Stimulated activated CD8-positive, alpha-beta memory T cell treated with anti-CD3 and anti-CD28 coated beads, Interleukin-7, amount 100 ng/mL, for 1 hour (primary cell): ENCODE measurements at places on chromosomes 2 and 18.

DNA sequence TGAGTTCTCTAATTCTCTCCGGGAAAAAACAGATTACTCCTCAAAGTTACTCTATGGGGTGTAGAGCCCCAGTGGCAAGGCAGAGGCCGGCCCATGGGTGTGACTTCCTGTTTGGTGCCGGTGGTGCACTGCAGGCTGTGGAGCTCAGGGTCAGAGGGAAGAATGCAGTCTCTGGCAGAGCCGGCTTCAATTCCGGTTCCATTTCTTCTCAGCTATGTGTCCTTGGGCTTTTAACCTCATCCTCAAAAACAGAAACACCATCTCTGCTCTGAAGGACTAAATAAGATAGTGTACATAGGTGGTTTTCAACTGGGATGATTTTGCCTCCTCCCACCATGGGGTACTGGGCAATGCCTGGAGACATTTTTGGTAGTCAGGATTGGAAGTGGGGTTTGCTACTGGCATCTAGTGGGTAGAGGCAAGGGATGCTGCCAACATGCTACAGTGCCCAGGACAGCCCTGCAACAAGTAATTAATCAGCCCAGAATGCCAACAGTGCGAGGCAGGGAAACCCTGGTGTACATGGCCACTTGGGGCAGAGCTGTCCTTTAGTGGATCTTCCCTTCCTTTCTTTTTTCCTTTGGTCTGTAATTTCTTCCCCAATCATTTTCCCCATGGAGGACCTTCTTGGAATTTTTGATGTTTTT lies 81.2 kb downstream of the INSIG2 start:
- DNase-seq: no peak

DNA sequence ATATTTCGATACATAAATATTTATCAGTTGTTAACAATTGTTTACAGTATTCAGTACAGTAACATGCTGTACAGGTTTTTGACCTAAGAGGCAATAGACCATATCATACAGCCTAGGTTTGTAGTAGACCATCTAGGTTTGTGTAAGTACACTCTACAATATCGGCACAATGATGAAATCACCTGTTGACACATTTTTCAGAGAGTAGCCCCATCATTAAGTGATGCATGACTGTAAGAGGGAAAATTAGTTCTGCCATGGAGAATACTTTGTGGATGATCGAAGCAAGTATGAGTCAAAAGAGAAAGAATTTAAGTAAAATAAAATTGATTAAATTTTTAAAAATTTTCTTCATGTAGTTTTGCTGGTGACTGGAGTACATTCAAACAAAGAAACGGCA lies 32.6 kb downstream of the VIT start:
- DNase-seq: no peak

DNA sequence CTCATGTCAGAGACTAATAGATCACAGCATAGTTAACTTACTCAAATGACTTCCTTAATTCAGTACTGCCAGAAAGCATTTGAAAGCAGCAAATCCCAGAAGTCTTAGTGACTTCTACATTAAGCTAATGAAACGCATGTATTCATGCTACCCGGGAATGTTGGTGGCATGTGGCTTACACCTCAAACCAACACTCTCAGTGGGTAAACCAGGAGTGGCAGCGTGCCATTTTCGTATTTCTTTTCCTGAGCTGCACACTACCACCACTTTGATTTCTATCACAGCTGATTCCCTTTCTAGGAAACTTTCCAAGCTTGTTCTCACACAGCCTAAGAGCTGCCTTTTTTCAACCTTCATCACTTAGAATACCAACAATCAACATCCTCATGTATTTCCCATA lies 646.6 kb downstream of the NRXN1 start:
- no peak for DNase-seq

DNA sequence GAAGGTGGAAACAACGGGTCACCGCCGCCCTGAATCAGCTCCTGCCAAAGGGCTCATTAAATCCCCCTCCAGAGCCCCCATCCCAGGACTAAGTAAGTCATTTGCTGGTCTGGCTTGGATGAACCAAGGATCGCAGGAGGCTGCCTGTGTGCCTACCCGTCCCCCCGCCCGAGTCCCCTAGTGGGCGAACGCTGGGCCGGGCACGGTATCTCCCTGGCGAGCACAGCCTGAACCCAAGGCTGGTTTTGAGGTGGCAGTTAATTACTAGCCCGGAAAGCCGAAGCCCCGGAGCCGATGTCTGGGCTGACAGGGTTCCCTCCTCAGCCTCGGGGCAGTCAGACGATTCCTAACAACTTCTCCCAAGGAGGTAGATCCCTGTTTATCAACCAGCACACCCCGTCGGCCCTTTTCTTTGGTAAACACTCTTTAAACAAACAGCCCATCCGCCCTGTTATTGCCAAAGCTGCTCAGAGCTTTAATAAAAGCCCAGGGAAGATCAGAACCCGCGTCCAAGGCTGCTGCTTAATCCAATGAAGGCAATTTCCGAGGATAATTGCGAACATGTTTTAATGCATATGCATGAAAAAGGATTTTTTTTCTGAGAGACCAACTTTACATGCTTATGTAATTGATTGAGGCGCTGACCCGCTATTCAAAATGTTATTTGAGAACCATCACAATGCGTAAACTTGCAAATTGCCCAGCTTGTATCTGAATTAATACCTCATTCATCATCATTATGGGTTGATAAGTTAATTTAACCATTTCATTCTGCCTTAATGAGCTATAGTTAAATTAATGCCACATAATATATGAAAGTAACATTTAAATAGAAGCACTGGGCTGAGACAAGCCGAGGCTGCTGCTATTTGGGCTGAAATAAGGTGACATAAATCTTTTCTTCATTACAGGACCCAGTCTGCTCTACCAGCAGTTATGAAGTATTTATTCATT lies 10.5 kb downstream of the EVX2 start:
- no peak for DNase-seq

GRCh38 chr2:85180322-85181133 lies 47.3 kb downstream of the TCF7L1 start:
- DNase-seq: no peak

GRCh38 chr18:59239642-59240041 lies 19.7 kb downstream of the GRP start:
- DNase-seq: no peak

DNA sequence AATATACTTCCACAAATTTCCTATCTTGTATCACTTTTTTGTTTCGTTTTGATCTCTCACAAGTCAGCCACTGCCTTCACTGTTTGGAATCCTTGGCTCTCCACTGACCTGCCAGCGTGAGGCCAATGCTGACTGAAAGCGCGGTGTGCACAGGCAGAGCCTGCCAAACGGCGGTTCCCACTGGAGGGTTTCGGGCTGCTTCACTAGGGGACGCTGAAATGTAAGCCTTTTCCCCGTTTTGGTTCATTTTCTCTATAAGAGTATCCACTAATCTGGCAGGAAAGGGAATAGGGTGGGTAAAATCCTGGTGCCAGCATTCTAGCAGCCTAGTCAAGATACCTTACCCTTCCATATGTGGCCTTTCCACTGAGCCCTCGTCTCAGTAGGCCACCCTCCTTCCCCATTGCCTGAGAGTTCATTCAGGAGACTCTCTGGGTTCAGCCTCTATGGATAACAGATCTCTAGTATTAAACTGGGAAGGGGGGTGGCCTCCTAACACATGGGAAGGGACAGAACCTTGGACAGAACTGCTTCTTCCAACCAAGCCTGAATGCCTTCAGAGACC lies 91.5 kb downstream of the DYM start:
- DNase-seq: no peak

DNA sequence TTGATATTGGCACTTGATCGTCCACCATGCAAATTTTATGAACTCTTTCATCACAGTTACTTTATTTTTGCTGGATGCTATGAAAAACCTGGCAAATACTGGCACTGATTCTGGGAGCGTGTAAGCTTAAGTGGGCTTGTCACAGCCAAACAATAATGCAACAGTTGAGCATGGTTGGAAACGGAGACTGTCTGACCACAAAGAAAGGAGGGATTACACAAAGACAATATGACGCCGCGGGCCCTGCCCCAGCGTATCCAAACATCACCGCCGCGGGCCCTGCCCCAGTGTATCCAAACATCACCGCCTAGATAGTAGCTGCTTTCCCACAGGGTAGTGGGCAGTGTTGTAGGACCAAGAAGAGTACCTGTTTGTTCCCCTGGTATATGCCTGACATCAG lies 135.9 kb downstream of the PRPF40A start:
- no peak for DNase-seq

DNA sequence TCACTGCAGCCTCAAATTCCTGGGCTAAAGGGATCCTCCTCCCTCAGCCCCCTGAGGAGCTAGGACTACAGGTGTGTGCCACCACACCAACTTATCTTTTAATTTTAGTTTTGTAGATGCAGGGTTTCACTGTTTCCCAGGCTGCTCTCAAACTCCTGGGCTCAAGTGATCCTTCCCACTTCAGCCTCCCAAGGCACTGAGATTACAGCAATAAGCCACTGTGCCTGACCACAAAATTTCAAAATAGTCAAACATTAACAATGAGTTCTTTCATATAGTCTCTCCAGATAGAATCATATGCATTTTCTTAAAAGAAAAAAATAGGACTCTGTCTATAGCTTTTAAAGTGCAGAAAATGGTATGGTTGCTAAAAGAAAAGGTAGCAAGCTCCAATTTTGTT lies 24.9 kb upstream of the PID1 start:
- no peak for DNase-seq

DNA sequence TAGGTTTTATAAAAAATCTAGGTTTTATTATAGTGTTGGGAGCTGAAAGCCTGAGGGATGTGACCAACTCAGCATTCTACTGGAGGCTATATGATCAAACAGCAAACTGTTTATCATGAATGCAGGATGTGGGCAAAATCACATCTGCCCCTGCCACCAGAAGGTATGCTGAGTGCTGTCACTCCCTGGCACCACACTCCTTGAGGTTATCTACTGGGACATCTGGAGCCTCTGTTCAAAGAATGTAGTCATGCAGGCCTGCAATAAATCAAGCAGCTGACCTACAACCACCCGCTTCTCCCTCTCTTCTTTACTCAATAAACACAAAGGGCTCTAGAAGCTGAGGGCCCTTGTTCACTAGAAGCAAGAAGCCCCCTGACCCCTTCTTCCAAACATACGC lies 328.4 kb upstream of the DDX18 start:
- no peak for DNase-seq

DNA sequence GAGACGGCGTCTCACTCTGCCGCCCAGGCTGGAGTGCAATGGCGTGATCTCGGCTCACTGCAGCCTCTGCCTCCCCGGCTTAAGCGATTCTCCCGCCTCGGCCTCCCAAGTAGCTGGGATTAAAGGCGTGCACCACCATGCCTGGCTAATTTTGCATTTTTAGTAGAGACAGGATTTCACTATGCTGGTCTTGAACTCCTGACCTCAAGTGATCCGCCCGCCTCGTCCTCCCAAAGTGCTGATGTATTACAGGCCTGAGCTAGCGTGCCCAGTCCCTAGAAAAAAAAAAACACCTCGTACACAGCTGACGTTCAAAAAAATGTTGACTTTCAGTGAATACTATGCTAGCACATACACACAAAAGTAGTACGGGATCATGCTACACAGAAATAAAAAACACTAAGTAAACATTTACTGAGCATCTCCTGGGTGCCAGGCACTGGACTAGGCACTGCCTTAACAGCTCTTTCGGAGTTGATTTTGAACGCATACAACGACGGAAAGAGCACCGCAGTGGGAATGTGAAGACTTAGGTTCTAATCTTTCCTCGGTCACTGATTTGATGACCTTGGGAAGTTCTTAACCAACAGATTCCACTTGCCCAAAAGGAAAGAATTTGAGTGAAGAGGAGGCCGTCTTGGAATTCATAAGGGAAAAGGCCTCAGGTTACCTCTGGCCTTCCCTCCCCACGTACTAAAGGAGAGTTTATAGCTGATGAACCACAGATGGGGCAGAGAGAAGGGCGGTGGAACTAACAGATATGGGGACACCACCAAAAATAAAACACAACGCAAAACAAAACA lies 1.1 kb downstream of the DNAJC27 start:
- DNase-seq: no peak
